ENCODE measurements at places on chromosomes 2 and 18.

GRCh38 chr2:182650704-182651103 lies 65.4 kb upstream of the DNAJC10 start:
- no peak for DNase-seq

DNA sequence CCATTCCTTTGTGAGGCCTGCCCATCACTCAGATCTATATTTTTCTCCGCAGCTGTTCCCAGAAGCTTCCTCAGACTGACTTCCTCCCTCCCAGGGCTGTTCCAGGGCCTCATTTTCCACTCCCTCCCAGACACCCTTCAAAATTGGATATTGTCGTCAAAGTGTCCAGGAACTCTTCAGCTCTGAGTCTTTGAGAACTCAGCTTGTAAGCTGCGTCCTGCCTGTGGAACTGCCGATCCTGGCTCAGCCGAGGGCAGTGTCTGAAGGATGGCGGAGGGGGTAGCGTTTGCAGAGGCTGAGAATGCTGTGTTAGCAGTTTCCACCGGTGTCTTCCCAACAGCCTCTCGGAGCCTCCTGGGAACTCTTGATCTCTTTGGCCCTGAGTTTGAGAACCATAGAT lies 27.1 kb downstream of the NCK2 start:
- DNase-seq, result no peak

DNA sequence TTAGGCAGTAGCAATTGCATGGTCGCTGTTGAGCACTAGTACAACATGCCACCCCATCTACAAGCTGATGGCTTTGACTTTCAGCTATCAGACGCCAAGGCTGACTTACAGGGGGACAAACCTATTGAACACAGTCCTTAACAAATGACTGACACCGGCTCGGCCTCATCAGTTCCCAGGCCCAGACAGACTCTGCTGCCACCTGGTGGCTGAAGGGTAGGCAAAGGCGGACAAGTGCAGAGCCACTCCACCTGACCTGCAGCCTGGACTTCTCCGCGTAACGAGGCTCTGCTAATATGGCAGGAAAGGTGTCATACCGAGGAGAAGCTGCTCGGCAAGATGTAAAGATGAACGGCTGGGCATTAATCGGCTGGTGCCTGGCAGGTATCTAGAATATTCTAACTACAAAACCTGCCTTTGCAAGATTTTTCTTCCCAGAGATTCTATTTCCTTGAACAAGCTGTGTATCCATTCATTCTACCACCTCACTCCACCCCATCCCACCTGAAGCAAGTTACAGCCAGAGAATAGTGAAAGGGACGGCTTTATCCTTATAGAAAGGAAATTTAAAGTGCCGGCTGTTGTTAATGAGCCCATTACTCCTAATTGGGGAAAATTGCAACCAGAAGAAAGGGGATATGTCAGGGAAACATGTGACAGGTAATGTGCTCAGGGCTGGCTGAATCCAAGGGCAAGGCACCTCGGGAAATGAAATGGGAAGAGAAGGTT lies 67.4 kb downstream of the STEAP3 start:
- peak; percentile 41 for DNase-seq

GRCh38 chr2:122096761-122097160 lies 341.3 kb downstream of the TSN start:
- DNase-seq, result no peak

DNA sequence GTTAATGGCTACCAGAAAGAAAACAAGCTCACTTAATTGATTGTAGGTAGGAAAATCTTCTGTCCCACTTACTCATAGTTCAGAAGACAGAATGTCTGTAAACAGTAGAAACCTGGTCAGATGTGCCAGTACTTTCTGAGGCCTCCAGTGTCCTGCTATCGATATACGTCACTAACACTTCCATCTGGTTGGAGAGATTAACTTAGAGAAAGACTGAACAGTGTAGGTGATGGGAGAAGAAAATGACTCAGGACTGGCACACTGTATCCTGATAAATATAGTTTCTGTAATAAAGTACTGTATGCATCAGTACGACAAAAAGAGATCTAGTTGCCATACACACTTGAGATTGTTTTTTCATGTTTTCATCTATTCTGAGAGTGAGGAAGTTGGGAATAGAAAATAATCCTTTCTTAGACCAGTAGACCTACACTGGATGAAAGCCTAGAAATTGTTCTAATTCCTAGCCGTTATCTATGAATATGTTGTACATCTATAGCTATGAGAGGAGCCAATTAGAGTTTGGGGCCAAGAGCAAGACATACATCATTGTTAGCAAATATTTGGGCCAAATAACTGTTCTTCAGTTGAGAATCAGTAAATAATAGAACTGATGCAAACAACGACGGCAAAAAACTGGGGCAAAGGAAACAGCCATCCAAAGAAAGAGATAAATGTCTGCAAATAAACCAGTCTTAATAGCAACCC lies 105.9 kb downstream of the NAT8 start:
- no peak for DNase-seq

DNA sequence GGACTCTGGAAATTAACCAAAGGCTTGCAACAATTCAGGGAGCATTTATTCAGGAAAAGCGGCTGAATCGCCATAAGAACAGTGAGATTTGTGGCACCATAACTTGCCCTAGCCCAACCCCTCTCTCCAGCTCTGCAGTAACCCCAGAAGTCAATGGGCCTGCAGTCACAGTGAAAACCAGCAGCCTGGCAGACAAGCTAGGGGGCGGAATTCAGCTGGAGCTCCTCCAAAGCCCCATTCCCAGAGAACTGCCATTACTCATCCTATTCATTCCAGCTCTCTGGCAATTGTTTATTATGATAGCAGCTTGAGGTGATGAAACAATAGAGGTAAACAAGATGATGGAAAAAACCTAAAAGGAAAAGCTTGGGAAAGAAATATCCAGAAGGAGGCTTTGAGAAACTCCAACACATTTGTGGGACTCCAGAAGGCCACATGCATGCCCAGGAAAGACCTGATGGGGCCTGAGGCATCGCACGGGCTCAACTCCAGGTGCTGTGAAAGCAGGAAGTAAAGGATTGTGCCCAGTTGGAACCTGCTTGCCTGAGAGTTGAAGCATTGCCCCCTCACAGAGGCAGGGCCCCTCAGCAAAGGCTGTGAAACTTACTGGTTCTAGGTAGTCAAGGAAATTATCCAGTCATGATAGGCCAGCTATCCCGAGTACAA lies 126.7 kb downstream of the TWIST2 start:
- no peak for DNase-seq

DNA sequence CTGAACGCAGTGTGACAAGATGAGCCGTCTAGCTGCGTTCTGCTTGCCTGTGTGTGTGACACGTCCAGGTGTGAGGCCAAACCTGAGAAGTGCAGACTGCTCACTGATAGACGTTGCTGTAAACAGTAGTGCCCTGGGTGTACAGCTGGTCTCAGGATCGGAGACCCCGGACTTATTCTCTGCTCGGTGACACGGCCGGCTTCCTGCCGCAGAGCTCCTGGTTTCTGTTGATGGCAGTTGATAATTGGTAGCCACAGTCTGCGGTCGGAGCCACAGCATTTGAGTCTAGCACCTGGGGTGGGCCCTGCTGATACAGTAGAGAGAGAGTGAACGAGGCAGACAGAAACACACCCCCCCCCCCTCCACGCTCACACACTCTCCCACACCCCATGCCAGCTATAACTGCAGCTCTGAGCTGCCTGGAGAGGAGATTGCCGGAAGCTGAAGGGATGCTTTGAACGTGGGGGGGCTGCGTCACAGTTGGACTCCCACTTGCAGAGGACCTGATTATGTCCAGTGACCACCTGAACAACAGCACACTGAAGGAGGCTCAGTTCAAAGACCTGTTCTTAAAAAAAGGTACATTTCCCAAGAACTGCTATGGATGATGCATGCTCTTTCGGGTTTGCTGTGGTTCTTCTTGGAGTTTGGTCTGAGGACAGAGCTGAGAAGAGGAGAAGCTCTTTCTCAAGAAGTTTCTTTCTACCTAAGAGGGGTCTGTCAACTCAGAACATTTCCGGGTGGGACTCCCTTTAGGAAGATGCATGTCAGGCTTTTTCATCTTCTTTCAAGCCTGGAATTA lies 114.0 kb downstream of the FAM210A start:
- DNase-seq, result peak; percentile 44

DNA sequence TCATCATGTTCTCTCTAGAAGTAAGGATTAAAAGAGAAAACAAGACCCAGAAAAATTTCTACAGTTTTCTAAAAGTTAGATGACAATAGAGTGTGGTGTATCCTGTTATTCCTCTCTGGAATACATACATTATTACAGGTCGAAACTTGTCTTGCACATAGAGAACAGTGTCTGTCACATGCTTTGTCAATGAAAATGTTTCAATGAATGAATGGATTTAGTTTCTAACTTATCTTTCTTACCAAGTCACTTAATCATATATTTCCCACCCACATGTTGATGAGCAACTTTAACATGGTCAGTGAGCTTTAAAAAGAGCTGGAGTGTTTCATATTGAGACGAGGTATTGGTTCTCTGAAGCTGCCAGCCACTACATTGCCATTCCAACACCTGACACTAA lies 4.3 kb downstream of the DSG4 start:
- no peak for DNase-seq

DNA sequence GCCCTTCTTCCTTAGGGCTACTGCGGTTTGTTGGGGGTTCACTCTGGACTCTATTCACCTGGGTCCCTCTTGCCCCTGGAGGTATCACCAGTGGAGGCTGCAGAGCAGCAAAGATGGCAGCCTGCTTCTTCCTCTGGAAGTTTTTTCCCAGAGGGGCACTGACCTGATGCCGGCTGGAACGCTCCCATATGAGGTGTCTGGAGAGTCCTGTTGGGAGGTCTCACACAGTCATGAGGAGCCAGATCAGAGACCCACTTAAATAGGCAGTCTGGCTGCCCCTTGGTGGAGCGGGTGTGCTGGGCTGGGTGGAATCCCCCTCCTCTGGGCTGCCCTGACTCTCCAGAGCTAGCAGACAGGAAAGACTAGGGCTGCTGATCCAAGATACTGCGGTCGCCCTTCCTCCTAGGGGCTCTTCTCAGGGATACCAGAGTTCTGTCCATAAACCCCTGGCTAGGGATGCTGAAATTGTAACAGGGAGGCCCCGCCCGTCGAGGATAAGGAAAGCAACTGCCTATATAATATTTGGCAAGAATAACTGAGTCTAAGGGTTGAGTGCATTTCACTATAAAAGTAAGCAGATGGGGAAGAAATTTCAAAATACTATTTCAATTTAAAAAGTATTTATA lies 140.7 kb downstream of the NOL4 start:
- DNase-seq, result no peak

GRCh38 chr18:78611201-78611800 lies 368.3 kb upstream of the SALL3 start:
- no peak for DNase-seq
